ENCODE measurements at places on chromosomes 13 and 19. TPM values are rescaled to one million over a fixed set of nuclear protein-coding genes. Genes with fewer than 3 reads are reported as not detected.

GRCh38 chr13:112842931-112843391 lies 126.1 kb upstream of the MCF2L start:
- DNase-seq: no peak

DNA sequence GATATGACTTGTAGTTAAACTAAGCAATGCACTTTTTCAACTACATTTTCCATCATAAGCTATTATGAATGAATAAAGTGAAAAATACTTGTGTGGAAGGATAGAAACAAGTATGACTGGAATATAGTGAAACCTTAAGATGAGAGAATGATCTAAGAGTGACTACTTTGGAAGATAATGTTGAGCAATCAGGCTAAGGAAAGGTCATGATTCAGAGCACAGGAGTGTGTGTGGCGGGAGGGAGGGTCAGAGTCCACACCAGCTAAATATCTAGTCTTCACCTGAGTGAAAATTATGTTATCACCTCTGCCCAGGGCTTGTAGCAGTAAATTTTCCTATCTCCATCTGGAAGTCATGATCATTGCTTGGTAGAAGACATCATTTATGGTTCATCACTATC lies 833.4 kb upstream of the ATXN8OS start:
- peak; percentile 22 for DNase-seq

GRCh38 chr13:79190932-79191331 lies 215.1 kb downstream of the RBM26 start:
- DNase-seq: no peak

DGKH gene
- 6.9 TPM for polyA plus RNA-seq

DNA sequence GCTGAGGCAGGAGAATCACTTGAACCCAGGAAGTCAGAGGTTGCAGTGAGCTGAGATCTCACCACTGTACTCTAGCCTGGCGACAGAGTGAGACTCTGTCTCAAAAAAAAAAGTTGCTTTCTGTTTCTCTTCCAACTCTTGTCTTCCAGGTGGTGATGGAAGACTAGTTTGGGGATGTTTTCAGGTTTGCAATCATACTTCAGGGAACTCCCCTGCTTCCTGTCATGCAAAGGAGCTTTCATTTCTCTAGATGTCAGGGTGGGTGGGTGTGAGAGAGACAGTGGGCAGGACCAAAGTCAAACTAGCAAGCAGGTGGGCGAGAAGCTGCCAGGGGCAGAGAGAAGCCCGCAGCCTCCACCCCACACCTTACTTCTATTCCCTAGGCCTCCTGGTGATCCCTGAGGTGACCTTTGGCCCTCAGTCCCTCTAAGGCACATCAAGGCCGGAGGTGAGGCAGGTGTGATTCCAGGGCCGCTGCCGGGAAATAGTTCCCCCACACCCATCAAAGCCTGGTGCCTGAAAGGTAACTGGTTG lies 25.7 kb downstream of the CCNE1 start:
- peak; percentile 54 for DNase-seq

- DNase-seq: no peak
Measured at GRCh38 chr19:19111136-19111835, 27.0 kb downstream of the TMEM161A start.

DNA sequence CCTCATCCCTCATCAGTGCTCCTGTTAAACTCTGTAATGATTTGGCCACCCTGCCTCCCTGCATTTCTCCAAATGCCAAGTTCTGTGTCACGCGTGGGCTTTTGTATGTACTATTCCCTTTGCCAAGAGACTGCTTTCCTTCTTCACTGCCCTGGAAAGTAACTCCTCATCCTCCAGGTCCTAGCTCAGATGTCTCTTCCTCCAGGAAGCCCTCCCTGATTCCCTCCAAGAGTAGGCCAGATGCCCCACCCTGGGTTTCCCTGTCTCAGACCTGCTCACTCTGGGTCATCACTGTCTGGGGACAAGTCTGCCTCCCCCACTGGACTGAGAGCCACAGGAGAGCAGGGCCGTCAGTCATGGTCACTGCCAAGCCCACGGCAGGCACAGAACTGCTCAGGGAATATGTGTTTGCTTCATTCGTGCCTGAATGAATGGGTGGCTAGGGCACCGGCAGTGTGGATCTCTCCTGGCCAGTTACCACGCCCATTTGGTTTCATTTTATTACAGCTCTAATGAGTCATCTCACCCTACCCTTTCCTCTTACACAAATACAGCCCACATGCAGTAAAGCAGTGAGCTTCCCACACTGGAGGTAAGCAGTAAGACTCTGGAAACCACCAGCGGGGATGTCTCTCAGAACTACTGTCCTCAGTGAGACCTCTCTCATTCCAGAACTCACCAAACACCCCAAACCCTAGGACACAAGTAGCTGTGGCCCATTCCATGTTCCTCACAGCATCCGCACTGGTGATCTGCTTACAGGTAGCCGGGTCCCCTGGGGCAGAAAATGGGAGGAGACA lies 12.1 kb upstream of the GPR4 start:
- DNase-seq: peak; percentile 91

DNA sequence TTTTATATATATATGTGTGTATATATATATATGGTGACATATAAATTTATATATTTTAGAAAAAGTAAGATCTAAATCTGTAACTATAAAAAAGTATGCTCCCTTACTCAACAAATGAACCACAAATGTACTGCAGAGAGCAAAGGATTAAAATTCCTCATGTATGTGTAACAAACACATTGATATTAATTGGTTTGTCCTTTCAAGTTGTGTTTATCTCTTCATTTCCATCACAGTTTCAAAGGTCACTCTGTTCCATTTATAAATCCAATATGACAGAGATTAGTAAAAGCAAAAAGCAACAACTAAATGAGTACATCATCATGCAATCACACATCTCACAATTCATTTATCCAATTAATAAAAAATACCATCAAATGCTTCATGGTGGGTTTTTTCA lies 247.9 kb downstream of the DACH1 start:
- no peak for DNase-seq

- DNase-seq: no peak
Measured at GRCh38 chr13:49844181-49844580, 51.7 kb upstream of the KPNA3 start.

DNA sequence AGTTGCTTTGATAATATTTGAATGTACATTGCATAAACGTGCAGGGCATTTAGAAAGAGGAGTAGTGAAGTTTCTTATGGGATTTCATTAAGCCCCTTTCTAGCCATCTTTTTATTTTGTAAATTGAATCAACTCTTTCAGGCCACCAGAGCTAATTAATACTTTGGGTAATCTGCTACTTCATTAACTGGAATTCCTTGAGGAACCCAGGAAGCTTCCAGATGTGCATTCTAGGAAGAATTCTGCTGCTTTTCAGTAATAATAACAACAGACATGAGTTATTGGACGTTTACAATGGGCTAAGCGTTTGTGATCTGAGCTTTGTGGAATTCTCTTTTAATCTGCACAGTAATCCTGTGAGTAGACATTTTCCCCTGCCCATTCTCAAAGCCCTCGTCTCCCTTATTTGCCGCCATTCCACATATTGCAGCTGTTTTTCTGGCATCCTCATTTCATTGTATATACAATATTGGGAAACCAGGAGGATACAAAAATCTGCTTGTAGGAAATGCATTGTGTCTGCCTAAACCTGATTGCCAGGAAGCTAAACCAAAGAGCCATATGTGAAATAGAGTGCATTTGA lies 103.9 kb downstream of the HS6ST3 start:
- no peak for DNase-seq

PLK5 gene
- polyA plus RNA-seq: 0.09 TPM

NECTIN2 gene
- 135 TPM for polyA plus RNA-seq

DNA sequence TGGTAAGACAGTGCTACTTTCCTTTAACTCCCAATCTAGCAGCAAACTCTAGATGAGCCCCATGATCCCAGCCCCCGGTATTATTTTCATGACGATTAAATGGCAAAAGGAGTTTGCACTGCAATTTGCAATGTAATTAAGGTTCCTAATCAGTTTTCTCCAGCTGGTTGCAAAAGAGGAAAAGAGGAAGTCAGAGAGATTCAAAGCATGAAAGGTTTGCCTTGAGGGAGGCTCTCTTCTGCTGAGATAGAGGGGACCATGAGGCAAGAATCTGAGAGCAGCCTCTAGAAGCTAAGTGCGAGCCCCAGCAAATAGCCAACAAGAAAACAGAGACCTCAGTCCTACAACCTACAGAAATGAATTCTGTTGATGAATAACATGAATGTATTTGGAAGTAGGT lies 527.1 kb downstream of the UQCRFS1 start:
- no peak for DNase-seq

DNA sequence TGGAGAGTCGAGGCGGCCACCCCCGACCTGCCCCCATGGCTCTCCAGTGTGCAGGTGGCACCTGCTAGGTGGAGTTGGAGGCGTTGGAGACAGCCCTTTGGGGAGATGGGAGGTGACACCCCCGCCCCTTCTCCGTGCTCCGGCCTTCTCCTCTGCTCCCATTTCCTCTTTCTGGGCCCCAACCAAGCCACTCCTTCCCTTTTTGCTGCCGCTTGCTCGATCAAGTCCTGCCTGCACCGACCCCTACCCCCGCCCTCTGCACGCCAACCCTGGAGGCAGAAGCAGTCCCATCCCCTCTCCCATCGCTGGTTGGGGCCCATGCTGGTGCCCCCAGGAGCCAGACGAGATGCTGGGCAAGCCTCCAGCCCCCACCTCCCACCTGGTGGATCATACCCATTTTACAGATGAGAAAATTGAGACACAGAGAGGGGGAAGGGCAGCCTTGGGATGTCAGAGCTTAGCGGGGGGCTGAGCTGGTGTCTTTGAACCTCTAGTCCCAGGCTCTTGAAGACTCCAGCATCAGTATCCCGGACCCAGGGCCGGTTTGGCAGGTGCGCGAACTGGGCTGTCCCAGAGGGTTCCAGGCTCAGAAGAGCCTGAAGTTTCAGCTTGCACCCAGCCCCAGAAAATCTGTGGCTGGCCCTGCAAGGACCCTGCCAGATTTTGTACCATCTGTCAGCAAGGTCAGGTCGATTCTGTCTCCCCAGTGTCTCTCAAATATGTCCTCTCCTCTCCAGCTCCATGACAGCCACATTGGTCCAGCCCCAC lies 10.3 kb downstream of the GNA15 start:
- no peak for DNase-seq

HIF3A gene
- 165 TPM for polyA plus RNA-seq

SBK2 gene
- 0.66 TPM for polyA plus RNA-seq

GRCh38 chr13:69904784-69905183 lies 202.8 kb upstream of the ATXN8OS start:
- no peak for DNase-seq

DNA sequence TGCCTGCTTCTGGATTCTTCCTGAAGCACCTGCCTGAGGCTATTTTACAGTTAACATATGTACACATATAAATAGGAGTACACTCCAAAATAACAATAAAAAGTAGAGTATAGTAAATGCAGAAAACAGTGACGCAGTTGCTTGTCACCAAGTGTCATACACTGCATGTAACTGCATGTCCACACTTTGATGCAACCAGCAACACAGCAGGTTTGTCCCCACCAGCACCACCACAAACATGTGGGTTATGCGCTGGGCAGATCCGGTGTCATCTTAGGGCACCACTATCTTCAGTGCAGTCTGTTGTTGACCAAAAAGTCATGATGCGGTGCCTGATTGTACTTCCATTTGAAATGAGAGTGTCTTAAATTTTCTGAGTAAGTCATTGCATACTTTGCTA lies 51.3 kb downstream of the COL4A2 start:
- no peak for DNase-seq

- peak; percentile 78 for DNase-seq
Measured at GRCh38 chr19:46975925-46976782, 43.5 kb upstream of the NPAS1 start.

DNA sequence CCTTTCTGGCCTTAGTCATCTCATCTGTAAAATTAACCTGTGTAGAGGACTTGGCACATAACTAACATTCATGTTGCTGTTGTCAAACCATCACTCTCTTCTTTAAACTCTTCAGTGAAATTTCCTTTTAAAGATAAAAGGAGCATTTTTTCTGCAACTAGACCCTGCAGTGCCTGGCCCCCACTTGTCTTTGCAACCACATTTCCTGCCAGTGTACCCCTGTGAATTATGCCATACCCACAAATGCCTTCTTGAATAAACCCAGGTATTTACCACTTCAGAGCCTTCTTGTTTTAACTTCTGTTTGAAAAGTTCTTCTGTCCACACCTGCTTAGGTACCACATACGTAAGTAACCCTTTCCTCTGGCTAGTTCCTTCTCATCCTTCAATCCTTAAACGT lies 118.8 kb downstream of the CDK8 start:
- DNase-seq: peak; percentile 8

ZNF573 gene
- polyA plus RNA-seq: 10.6 TPM

- DNase-seq: peak; percentile 74
Measured at GRCh38 chr19:2949939-2950285, 5.1 kb upstream of the ZNF77 start.

DNA sequence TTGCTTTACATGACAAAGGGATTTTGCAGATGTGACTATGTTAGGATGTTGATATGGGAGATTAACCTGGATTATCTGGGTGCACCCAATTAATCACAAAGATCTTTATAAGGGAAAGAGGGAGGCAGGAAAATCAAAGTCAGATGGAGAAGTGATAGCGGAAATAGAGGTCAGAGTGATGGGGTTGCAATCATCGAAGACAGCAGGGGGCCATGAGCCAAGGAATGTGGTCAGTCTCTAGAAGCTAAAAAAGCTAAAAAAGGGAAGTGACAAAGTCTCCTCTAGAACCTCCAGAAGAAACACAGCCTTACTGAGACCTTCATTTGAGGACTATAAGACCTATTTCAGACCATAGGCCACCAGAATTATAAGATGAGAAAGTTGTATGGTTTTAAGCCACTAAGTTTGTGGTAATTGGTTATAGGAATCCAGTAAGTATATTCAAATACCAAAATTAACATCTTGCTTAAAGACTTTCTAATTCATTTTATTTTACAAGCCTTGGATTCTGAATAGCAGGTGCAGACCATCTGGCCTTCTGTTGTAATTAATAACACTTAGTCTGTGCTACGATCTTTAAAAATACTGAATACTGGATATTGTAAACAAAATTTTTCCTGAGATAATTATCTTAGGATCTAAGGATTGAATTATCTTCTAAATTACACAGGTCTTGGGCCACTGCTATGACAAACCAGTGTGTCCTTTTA lies 493.4 kb upstream of the PCDH20 start:
- no peak for DNase-seq

DNA sequence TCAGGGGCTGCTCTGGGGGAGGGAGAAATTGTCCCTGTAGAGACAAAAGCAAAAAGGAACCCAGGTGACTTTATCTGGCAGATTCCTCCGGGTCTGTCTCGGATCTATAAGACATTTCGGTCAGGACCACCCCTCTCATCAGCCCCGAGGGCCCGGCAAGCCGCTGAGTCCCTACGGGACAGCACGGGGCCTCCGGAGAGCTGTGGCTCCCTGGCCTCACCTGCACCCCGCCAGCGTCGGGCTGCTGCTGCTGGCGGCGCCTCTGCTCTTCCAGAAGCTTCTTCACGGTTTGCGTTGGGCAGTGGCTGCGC lies 1.9 kb downstream of the NFKBID start:
- no peak for DNase-seq
